Islet precursor cell (in vitro differentiated cells): ENCODE measurements at places on chromosomes 6 and 20.

- DNase-seq = no peak
These were observed 62.4 kb downstream of the PRSS35 start for GRCh38 chr6:83574783-83575182.

DNA sequence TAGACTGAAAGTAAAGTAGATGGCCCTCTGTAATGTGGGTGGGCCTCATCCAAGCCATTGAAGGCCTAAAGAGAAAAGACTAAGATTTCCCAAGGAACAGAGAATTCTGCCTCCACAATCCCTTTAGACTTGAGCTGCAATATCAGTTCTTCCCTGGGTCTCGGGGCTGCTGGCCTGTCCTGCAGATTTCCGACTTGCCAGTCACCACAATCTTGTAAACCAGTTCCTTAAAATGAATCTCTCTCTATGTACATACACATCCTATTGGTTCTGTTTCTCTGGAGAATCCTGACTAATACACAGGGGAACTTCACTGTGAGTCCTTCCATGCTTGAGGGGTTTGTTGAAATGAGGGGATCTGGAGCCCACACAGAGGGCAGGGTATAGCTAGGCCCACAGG lies 12.9 kb downstream of the CCDC170 start:
- no peak for DNase-seq

DNA sequence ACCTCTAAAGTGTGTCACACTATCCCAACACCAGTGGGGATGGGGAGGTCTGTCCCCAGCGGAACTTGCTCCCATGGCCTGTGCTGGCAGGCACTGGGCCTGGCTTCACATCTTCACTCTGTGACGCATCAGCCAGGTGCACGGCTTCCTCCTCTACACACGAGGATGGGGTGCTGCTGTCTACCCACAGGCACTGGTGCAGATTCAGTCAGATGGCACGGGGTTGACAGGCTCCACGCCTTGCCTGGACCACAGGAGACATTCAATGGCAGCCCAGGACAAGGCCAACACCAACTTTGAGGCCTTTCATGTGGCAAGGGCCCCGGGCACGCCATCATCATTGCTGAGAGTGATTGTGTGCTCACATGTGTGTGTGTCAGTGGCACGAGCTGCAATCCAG lies 92.4 kb downstream of the TMEM242 start:
- no peak for DNase-seq

- no peak for DNase-seq
These were observed 310.2 kb upstream of the SGK1 start for GRCh38 chr6:134628154-134628553.

DNA sequence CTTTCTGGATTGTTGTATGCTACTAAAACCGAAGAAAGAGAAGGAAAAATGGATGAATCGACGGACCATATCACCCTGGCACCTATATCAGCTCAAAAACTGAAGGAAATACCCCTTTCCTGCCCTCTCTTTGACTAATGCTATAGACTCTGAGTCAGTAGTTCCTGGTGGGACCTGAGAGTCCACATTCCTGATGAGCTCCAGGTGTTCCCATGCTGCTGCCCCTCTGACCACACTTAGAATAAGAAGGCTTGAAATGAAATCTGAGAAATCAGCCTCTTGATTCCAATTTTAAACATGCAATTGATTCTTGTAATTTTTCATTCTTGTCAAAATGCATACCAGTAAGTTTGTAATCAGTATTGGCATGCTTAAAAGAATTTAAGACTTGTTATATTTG lies 75.2 kb downstream of the PRL start:
- DNase-seq = peak; percentile 74

- no peak for DNase-seq
These were observed 83.7 kb downstream of the HMGCLL1 start for GRCh38 chr6:55495277-55495676.

GRCh38 chr6:73747289-73747688 lies 51.3 kb downstream of the CD109 start:
- no peak for DNase-seq

DNA sequence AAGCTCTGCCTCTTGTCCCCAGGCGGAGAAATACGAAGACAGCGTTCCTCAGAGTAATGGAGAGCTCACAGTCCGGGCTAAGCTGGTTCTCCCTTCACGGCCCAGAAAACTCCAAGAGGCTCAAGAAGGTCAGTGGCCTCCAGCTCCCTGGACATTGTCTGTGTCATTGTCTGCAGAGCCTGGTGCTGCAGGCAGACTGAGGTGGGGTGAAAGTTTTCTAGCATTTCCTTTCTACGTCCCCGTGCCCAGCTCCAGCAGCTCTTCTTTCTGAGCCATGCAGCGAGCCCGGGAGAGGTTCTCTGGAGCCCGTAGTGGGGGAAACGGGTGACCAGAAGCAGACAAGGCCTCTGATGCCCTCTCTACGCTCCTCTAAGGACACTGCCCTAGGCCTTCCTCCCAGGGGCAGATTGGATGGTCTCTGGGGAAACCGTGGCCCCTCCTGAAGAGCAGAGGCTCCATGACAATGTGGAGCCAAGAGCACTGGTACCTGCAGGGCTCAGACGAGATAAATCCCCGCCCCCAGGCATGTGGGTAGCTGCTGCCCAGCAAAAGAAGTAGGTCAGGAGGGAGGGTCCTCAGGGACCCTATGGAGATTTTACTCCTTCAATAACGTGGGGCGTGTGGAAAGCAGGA lies 58.4 kb downstream of the EZR start:
- peak; percentile 70 for DNase-seq

DNA sequence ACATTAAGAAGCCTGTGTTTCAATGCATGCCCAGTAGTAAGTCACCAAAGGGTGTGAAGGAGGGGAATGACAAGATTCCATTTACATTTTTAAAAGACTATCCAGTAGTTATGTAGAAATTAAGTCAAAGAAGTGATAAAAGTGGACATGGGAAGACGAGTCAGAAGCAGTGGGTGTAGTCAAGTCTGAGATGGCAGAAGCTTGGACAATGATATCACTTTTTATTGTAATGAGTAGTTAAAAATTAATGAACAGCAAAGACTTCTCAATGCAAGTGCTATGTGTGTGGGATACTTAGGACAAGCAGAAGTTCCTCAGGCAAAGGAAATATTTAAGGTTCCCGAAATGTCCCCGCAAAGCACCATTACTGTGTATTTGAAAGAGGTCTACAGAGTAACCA lies 156.0 kb downstream of the DST start:
- no peak for DNase-seq

GRCh38 chr20:44032583-44033331 lies 118.1 kb downstream of the TOX2 start:
- DNase-seq = no peak

DNA sequence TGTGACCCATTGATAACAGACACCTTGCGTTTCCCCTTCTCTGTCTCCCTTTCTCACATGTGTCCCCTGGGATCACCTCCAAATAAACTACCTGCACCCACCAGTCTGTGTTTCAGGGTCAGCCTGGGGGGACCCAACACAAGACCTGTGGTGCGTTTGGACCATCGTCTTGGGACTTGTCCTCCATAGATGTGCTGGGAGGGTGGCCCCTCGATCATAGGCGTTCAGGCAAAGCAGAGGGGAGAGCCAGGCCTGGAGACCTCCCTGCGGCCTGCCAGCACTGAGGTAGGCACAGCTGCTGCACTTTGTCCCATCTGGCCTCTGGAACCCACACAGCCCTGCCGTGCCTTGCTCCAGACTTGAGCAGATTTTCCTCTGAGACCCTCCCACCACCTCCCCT lies 18.1 kb downstream of the CST9 start:
- peak; percentile 16 for DNase-seq

GRCh38 chr20:34472246-34472925 lies 43.8 kb upstream of the DYNLRB1 start:
- DNase-seq = no peak

GRCh38 chr6:131036143-131036542 lies 26.9 kb downstream of the EPB41L2 start:
- no peak for DNase-seq

GRCh38 chr20:49858076-49858585 lies 45.5 kb downstream of the SLC9A8 start:
- DNase-seq = no peak

GRCh38 chr6:12353731-12354130 lies 63.6 kb downstream of the EDN1 start:
- no peak for DNase-seq

GRCh38 chr6:3887150-3887700 lies 38.1 kb downstream of the FAM50B start:
- DNase-seq = no peak

- no peak for DNase-seq
These were observed 88.2 kb upstream of the NAA20 start for GRCh38 chr20:19929012-19929360.

GRCh38 chr6:116036075-116036773 lies 24.5 kb downstream of the FRK start:
- DNase-seq = no peak

- DNase-seq = no peak
These were observed 58.1 kb upstream of the REV3L start for GRCh38 chr6:111541026-111541681.

GRCh38 chr6:6131492-6132109 lies 124.9 kb upstream of the NRN1 start:
- no peak for DNase-seq

- peak; percentile 32 for DNase-seq
These were observed 56.5 kb upstream of the CST7 start for GRCh38 chr20:24892522-24892921.

DNA sequence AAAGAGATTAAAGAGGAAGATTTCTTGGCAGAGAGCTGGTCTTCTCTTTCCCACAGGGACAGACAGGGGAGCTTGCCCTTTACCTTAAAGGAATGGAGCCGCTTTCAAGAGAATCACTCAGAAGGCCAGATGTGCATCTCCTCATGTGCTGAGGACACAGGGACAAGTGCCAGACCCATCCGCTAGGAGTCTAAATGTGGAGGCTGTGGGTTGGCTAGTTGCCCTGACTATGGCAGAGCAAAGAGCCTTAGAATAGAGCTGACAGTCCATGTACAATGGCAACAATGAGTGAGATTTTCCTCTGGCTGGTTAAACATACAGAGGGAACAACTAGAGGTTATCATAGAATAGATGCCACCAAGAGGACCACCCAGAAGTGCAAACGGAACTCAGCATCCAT lies 7.3 kb upstream of the DOK5 start:
- no peak for DNase-seq

DNA sequence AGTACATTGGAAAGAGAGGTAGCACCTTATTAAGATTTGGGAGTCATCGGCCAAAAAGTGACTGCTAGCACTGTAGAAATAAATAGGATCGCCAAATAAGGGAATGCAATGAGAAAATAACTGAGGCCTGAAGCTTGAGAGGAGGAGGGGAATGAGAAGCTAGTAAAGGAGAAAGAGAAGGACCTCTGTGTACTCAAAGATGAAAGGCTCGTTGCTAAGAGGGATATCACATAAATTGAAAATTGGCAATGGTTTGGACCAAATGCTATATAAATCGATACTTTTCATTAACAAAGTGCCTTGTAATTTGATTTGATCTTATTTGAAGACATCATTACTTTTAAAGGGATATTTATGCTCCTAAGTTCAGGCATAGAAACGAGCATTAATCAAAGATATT lies 796.3 kb downstream of the QKI start:
- no peak for DNase-seq

GRCh38 chr20:5835321-5835821 lies 85.2 kb downstream of the SHLD1 start:
- DNase-seq = no peak

GRCh38 chr6:37477191-37477590 lies 22.5 kb downstream of the CCDC167 start:
- DNase-seq = no peak

DNA sequence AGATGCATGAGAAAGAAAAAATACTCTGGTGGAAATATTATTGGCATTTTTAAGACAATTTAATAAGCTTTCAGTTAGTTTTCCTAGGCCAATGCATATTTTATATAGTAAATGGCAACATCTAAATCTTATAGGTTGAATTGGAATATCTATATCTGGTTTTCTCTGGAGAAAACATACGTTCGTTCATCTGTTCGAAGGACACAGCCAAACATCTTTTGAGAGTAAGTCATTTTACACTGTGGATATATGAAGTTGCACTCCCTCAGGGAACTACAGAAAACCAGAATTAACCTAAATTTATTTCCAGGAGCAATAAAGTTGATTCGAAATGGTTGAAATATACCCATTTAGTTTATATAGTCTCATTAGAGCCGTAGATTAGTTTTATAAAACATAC lies 49.0 kb downstream of the MYLIP start:
- no peak for DNase-seq

- no peak for DNase-seq
These were observed 987.5 kb downstream of the HACE1 start for GRCh38 chr6:103872233-103872632.

GRCh38 chr6:49826743-49827406 lies 39.5 kb downstream of the CRISP1 start:
- DNase-seq = no peak

DNA sequence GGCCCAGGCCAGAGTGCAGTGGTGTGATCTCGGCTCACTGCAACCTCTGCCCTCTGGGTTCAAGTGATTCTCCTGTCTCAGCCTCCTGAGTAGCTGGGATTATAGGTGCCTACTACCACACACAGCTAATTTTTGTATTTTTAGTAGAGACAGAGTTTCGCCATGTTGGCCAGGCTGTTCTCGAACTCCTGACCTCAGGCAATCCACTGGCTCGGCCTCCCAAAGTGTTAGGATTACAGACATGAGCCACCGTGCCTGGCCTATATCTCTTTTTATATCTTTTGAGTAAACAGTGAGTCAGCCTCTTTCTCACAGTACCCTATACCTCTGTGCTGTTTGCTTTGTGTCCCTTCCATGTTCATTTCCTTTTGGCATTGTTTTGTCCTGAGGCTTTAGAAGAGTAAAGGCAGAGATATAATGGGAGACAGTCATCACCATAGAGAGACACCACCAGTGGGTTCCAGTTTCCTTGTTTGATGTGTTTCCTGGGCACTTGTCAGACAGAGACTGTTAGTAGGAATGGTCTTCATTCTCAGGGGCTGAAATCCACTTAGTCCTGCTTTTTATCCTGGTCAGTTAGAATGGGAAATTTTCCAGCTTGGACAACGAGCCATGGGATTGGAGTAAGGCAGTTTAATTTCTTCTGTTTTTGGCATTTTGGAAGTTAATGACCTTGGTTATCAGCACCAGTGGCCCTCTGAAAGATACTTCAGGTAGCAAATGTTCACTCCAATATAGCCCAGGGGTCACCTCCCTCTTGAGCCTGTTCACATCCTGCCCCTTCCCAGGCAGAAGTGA lies 32.2 kb upstream of the ASXL1 start:
- DNase-seq = peak; percentile 66

GRCh38 chr6:30820193-30820592 lies 64.1 kb upstream of the DDR1 start:
- DNase-seq = peak; percentile 83

GRCh38 chr6:36605143-36605542 lies 11.0 kb downstream of the SRSF3 start:
- DNase-seq = no peak

- DNase-seq = no peak
These were observed 99.3 kb upstream of the VSTM2L start for GRCh38 chr20:37803438-37804307.

- DNase-seq = no peak
These were observed 10.9 kb downstream of the MOCS1 start for GRCh38 chr6:39923394-39923793.
